ENCODE measurements at places on chromosomes 12 and 14. TPM values are rescaled to one million over a fixed set of nuclear protein-coding genes. Genes with fewer than 3 reads are reported as not detected.

GRCh38 chr12:98644433-98644711, 216 bp downstream of the IKBIP start:
- no peak for DNase-seq

DNA sequence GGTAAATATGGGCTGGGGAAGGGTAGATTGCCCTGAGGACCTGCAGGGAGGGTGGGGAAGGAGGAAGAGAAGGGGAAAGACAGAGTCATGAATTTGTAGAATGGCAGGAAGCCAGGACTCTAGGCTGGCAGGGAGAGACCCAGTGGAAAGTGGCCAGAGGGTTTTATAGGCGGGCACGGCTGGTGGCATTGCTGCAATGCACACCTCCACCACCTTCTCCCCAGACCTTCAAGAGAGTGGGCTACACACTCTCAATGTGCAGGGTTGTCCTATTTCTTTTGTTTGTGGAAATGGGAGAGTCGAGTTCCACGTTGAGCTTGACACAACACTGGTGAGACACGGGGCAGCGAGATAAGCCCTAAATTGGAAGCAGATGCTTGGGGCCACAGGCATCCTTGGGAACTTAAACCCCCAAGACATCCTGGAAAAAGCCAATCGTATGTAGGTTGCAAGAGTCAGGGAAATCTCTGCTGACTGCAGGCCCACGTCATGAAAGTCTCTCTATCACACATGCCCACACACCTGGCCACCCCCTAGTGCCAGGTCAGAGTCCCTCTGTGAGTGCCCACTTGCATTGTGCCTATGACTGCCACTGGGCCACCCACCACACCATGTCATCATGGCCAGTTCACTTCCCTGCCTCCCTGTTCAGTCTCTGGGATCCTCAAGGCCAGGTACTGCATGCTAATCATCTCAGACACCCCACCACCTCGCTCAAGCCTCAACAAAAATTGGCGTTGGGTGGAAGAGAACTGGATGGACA, 38.0 kb upstream of the BDKRB2 start:
- no peak for DNase-seq

DNA sequence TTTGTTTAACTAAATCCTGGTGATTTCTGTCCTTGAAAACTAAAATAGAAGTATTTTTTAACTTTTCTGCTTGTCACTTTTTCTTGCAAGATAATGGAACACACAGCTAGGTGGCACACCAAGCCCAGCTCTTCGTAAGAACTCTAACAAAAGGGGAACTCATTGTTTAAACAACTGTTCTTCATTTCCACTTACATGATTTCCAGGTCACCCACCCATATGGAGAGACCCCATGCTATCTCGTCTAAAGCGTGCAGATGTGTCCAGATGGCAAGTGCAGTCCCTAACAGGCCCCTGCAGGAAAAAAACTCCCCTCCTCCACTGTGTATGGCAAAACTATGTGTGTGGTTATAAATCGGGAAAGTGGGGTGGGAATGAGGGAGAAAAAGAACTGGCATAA, 43.3 kb upstream of the NT5DC3 start:
- no peak for DNase-seq

- no peak for DNase-seq
These were observed 16.1 kb upstream of the KRT8 start for GRCh38 chr12:52920937-52921336.

DNA sequence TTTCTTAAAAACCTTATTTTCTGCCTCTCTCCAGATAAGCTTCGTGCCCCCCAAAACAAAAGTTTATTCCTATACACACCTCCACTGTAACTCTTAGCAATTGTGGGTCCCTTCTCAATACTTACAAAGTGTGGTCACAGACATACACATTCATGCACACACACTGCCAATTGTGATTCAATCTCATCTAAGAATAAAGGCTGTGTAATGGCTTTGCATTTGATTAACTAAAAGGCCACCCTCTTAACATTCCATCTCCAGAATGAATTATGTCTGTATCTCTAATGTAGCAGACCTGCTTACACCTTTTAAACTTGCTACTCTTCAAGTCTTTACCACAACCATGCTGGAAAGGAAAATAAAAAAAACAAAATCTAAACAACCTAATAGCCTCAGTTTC, 49.5 kb downstream of the MYF5 start:
- DNase-seq, result no peak

DNA sequence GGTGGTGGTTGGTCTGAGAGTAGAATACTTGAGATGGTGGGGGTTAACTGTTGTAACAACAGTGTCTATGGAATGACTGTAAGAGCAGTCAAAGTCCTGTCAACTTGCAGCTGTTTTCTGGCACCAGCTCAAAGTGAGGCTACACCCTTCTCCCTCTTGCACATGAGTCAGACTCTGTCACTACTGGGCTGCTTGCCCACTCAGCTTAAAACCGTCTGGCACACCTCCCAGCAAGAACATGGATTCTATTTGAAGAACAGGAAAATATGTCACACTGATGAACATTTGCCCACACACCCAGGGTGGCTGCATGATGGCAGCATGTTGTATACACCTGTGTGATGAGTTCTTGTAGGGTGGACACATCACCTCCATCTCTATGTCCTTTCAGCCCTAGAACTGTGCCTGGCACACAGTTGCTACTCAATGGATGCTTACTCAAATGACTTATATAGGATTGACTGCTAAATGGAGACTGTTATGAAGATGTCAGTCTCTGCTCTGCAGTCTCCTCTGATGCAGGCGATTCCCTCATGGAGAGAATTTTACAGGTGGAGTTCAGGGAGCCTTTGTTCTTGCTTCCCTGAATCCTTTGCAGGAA, 19.3 kb upstream of the SERPINA6 start:
- peak; percentile 89 for DNase-seq

GRCh38 chr14:32354716-32355115, 25.6 kb downstream of the AKAP6 start:
- DNase-seq, result no peak

DNA sequence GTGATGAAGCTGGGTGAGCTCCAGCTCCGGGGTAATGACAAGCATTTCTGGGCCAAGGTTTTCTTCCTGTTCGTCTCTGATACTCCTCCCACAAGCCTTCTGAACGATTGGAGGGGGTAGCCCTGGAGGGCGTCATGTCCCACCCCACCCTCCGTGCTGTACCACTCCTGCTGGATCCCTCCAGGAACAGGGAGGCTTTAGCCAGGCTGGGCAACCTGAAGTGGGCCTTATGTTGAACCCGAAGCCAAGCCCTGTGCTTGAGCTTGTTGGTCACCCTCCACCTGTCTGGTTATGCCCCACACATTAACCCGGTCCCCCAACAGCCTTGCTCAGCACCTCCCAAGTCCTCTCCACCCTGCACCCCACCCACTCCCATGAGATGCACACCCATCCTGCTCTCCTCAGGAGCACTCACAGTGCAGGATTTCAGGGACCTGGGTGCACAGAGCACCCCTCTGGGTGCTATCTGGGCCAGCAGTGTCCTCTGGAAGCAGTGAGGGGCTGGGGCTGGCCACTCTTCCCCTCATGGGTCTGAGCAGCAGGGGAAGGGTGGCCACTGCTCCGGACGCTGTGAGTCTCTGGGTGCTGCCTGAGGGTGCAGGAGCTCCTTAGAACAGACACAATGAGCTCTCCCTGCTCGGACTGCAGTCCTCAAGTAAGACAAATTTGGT, 6.8 kb upstream of the KRT83 start:
- DNase-seq, result no peak

GRCh38 chr14:65239938-65240296, 137.6 kb upstream of the MAX start:
- no peak for DNase-seq

- DNase-seq, result no peak
These were observed 56.3 kb downstream of the ASCL1 start for GRCh38 chr12:103013741-103014300.

- no peak for DNase-seq
These were observed 2.9 kb upstream of the DENR start for GRCh38 chr12:122749569-122750332.

INHBC gene
- not detected for total RNA-seq

MMP19 gene
- total RNA-seq, result 78.4 TPM

ACSS3 gene
- total RNA-seq, result 22.9 TPM

EPYC gene
- total RNA-seq, result 0.47 TPM

Measured in left lung (tissue), 14 donors.